GM04504 (cell line): ENCODE measurements at places on chromosomes 12 and 14.

DNA sequence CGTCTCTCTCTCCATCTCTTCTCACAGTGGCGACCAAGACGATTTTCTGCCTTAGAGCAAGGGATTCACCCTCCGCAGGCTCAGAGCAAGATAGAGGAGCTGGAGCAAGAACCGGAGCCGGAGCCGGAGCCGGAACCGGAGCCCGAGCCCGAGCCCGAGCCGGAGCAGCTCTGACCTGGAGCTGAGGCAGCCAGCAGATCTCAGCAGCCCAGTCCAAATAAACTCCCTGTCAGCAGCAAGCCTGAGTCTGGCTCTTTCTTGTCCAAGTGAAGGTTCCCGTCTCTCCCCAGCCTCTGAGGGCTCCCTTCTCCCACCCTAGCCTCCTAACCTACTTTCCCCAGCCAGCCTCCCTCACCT is 5.9 kb downstream of the LAG3 start:
- no peak for DNase-seq

DNA sequence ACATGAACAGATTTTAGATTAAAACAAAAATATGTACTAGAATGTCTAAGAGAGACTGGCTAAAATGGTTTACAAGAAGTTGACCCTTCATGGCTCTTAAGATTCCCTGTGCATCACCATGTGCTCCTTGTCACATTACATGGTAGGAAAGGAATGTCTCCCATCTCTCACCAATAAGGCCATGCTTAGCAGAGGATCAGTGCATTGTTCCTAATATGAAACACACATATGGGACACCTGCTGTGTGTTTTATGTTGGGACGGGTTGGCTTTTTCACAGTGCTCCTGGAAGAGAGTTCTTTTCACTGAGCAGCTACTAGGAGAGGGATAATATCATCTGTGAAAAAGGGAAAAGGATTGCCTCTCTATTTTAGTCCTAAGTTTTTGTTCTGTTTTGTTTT is 9.6 kb downstream of the PFKM start:
- DNase-seq, result no peak

DNA sequence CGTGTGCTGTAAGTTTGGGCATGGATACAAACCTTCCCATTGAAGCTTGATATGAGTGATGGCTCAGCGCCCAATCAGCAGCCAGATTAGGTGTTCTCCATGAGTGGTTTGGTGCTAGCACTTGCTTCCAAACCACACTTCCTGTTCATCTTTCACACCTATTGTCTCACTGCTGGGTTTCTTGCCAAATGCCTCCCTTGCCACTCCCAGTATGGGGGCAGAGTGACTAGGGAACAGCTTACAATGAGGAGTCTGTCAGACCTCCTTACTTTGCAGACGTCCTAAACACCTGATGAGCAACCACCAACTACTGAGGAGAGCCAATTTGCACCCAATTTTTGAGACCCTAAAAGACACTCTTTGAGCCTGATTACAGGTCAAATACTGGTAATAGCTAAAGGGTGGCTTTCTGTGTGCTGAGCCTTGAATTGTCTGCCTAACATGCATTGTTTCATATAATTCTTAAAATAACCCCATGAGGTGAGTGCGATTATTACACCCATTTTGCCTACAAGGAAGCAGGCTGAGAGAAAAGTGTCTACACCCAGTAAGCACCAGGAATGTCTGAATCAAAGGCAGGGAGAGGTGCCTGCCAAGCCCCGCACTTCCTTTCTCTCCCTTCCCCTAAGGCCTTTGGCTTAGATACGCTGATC is 48.4 kb upstream of the FOS start:
- no peak for DNase-seq

GRCh38 chr12:86663716-86664115 is 407.5 kb upstream of the MGAT4C start:
- no peak for DNase-seq

- DNase-seq, result no peak
Measured at GRCh38 chr14:78074561-78074960, 95.6 kb upstream of the NRXN3 start.

DNA sequence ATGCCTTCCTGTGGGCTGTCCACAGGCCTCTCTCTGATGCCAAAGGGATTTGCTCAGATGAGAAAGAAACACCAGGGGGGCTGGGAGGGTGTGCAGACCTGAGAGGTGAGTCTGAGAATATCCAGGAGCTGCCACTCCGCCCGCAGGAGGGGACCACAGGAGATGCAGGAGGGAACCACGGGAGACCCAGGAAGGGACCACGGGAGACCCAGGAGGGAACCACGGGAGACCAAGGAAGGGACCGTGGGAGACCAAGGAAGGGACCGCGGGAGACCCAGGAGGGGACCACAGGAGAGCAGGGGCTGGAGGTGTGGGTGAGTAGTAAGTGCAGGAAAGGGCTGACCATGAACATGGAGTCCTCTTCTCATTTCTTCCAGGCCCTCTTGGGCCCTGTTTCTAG is 74.6 kb upstream of the SFSWAP start:
- no peak for DNase-seq

DNA sequence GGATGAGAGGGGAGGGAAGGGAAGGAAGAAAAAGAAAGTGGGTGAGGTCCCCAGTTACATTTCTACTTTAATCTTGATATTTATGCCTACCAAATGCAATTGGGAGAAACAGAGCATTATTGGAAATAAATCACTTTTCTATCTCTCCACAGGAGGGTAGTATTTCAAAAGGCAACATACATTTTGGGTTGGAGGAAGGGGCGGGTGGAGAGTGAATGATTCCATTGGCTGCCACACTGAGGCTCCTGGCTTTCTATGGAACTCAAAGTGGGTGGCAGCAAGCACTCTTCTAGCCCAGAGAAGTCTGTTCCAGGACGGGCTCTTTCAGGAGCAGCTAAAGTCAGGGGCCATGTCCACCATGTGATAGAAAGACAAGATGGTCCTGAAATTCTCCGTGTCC is 441.3 kb downstream of the DAD1 start:
- no peak for DNase-seq

DNA sequence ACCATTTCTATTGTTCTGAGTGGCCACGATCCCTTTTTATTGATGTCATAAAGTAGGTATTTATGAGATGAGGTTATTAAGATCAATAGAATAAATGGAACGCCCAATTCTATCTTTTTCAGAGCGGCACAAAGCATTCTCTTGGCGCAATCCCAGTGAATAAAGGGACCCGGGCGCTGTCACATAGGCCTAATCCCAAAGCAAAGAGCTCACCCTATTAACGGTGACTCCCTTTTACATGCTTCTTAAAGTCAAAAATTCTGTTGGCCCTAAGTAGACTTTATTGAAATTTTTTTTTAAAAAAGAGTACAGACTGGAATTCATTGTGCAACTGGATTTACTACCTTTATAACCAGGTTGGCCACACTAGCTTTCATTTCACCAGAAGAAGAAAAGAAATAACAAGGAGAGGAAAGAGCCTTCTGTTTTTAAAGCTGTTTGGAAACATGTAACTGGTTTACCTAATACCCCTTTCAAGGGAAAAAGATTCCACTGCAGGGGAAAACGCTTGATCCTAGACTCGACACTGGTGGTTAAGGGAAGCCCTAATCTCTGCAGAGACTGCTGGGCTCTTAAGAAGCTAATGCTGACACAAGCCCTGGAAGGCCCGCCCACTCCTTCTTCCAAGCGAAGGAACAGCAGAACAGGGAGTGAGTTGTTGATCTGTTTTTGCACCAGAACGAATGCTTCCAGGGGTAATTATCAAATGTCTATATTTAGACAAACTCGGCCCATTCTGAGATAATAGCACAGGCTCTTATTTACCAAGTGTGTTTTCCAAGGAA is 381.2 kb downstream of the BCL11B start:
- DNase-seq, result no peak
